A172 (cell line): ENCODE measurements at places on chromosomes 7 and 10. TPM values are rescaled to one million over a fixed set of nuclear protein-coding genes. Genes with fewer than 3 reads are reported as not detected.

PTPRE gene
- total RNA-seq, result 3.8 and 4.7 TPM in 2 replicates

NUTM2B gene
- total RNA-seq, result 1.2 TPM in 2 replicates

NODAL gene
- total RNA-seq, result not detected in 2 replicates

CABCOCO1 gene
- total RNA-seq, result 0.33 and 1.1 TPM in 2 replicates

AS3MT gene
- 29.4 and 30.1 TPM in 2 replicates for total RNA-seq

RHOBTB1 gene
- total RNA-seq, result 44.4 and 57.2 TPM in 2 replicates
